ENCODE measurements at places on chromosomes 3 and 15. TPM values are rescaled to one million over a fixed set of nuclear protein-coding genes. Genes with fewer than 3 reads are reported as not detected.

CPLX3 gene
- total RNA-seq: not detected

SERINC4 gene
- total RNA-seq: 0.26 TPM

CD200R1 gene
- total RNA-seq: 0.86 TPM

STRIT1 gene
- total RNA-seq: not detected

PCYT1A gene
- total RNA-seq: 31.5 TPM

SLC15A2 gene
- total RNA-seq: 0.31 TPM

UBP1 gene
- total RNA-seq: 28.1 TPM

ASB14 gene
- not detected for total RNA-seq

ZNF662 gene
- total RNA-seq: 4.1 TPM

ARPP21 gene
- total RNA-seq: 1.8 TPM

CLDN18 gene
- not detected for total RNA-seq

RPUSD2 gene
- 4.7 TPM for total RNA-seq

TOPBP1 gene
- 8.7 TPM for total RNA-seq

ALPK3 gene
- 12.5 TPM for total RNA-seq

CLEC3B gene
- total RNA-seq: 22.1 TPM

CIP2A gene
- 2.2 TPM for total RNA-seq

HIGD2B gene
- total RNA-seq: not detected

LSMEM2 gene
- not detected for total RNA-seq

TGM5 gene
- total RNA-seq: not detected

CLN6 gene
- 24.3 TPM for total RNA-seq
